T-helper 2 cell (primary cell): ENCODE measurements at places on chromosomes 6 and 20.

DNA sequence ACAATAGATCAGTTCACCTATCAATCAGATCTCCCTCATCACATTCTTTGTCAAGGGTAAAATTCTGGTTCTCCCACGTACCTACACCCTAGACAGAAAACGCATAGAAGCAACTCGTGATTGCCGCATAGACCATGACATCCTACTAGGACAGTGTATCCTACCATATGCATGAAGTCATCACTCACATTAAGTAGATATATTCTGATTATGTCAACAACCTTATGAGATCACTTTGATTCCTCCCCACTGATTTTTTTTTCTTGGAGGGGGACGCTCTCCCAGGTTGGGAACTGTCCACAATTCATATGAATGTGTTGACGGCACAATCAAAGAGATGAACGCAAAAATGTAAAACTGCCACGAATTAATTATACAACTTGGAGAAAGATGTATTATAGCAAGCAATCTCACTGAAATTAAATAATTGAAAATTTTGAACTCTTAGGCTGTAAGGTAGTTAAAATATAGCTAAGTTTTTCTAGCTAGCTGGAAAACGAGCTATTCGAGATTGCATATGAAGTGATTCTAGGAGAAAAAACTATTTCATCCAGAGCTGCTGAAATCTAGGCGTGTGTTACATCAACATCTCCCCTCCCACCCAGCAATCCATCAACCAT lies 82.5 kb upstream of the CCDC28A start:
- no peak for DNase-seq

- no peak for DNase-seq
These were observed 43.6 kb upstream of the TMEM170B start for GRCh38 chr6:11493974-11494373.

- DNase-seq: no peak
These were observed 70.4 kb upstream of the SLC2A12 start for GRCh38 chr6:134122775-134123174.

- no peak for DNase-seq
These were observed 93.0 kb downstream of the ADTRP start for GRCh38 chr6:11685481-11686093.

DNA sequence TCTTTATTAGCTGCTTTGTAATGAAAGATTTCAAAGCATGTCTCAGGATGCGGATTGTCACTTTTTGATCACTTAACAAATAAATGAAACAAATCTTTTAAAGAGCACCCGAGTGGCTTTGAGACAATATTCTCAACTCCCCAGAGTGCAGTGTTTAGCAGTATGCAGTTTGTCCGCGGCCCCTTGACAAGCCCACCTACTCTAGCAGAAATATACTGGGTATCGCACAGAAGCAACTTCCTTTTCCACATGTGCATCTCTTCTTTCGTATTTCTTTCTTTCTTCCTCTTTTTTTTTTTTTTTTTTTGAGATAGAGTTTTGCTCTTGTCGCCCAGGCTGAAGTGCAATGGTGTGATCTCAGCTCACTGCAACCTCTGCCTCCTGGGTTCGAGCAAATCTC lies 84.5 kb upstream of the FAM184A start:
- no peak for DNase-seq

DNA sequence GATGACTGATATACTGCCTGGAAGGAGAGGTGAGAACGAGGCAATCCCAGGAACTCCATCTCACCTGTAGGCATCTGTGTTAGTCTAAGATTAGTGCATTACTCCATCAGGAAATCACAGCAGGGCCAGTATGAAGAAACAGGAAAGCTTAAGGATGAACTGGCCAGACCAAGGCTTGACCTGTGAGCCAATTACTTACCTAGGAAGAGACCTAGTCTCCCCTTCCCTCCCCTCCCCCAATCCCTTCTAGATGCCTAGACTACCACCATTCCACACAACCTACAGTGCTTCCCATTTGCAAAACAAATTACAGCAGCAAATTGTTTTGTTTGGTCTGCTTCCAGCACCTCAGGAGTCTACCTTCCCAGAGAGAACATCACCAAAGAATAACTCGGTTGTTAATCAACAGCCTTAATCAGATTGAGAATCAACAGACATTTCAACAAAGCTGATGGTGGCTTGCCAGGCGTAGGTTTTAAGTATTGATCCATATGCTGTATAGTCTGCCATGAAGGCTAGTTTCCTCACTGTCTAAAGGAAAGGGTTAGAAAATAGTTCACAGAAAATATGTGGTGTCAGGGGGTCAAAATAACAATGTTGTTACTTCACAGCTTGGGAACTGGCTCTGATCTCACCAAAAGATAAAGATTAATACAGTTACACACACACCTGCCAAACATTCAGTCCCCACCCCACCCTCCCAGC lies 10.1 kb downstream of the PKHD1 start:
- DNase-seq: no peak

DNA sequence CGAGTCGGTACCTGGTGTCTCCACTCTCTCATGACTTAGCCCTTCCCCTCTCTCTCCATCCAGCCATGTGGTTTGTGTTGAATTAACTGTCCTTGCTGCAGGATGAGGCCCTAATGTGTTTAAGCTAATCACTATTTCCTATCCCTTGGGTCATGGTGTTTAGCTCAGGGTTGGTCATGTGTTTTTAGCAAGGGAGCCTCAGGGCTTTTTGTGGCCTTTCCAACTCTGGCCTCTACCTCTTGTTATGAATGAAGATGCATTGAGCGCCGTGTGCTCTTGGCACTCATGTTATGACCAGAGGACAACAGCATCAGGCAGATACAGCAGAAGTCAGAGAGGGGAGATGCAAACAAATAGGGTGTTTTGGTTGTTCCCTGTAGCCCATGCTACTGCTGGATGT lies 674.2 kb upstream of the FLRT3 start:
- no peak for DNase-seq

GRCh38 chr6:97023982-97024381 lies 99.5 kb downstream of the KLHL32 start:
- DNase-seq: no peak

- DNase-seq: no peak
These were observed 85.6 kb downstream of the PFDN4 start for GRCh38 chr20:54293526-54293925.

DNA sequence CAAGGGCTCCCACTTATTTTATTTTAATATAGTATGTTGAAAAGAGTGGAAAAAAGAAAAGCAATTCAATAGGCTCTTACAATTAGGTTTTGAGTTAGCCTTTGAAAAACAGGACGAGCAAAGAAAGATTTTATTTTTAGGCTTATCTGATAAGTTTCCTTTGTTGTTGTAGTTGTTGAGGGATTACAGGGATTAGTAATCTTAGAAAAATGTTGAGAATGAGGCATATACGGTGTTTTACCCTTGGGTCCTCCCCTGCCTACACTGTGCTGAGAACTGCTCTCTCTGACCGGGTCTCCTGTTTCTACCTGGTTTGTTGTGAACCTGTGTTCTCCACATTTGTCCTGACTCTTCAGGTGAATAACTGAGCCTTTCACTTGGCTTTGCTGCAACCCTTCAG lies 16.7 kb downstream of the TRAPPC3L start:
- DNase-seq: no peak

DNA sequence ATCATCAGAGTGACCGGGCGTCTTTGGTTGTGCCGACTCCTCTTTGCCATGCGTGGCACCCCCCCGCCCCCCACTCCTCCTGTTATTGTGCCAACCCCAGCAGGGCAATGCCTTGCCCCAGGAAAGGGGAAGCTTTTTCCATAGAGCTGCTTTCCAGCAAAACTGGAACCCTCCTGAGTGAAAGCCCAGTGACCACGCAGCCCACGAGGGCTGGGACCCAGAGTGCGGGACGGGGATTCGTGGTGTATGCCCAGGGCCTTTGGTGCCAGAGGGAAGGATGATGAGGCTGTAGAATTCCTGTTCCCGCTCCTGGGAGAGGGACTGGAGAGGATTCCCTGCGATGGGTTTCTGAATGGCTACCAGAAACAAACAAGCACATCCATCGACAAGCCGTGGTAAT lies 116.8 kb upstream of the BACH2 start:
- DNase-seq: no peak

- no peak for DNase-seq
These were observed 75.6 kb downstream of the PRND start for GRCh38 chr20:4797275-4797674.

GRCh38 chr6:11224252-11224965 lies 8.1 kb downstream of the NEDD9 start:
- DNase-seq: no peak

DNA sequence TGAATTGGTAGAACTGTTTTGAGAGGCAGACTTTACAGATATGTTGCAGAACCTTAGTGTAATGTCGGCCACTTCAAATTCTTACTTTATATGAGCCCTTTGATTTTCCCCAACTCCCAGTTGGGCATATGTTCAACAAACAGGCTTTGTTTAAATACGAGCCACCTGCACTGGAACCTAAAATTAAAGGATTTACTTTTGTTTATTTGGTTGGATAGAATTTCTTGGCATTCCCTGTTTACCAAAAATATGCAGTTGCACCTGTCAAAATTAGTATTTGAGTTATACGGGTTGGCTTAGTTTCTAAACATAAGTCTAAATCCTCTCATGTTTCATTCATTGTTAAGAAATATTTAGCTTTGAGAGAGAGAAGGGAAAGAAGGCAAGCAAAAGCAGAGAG lies 2.4 kb upstream of the GLYATL3 start:
- no peak for DNase-seq

- no peak for DNase-seq
These were observed 165.0 kb upstream of the PLCB4 start for GRCh38 chr20:8903655-8904605.

GRCh38 chr6:74434171-74434570 lies 738.2 kb downstream of the CD109 start:
- DNase-seq: no peak

DNA sequence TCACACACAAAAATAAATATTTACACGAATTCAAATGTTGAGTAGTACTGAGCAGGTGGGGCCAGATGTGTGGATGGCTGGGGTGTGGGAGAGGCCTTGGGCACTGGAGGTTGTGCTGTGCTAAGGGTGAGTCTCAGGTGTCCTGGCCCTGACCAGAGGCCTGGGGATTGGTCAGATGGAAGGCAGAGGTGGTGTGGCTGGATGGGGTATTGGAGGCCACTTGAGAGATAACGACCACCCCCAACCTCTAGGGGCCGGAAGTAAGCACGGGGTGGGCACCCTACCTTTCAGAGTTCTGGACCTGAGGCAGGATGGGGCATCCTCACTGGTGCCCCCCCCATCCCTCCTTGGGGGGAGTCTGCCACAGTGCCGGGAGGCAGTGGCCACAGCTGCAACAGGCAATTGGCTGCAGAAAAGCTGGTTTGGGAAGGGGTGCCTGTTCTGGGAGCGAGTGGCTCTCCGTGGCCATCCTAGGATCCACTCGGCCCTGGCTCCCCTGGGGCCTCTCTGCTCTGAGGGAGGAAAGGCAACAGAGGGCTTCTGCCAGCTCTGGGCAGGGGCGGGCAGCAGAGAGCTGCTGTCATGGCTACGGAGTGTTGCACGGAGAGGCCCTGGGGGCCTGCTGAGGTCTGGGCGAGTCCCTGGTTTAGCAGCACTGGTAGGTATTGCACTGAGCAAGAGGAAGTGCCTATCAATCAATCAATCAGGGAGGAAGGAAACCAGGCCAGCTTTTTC lies 87.6 kb downstream of the ASXL1 start:
- DNase-seq: no peak
